ENCODE measurements at places on chromosomes 16 and 17.

- no peak for DNase-seq
Observed at GRCh38 chr17:1755827-1756262, 6.0 kb upstream of the SERPINF1 start.

GRCh38 chr16:82240111-82240510 lies 70.1 kb upstream of the MPHOSPH6 start:
- DNase-seq = no peak

GRCh38 chr16:1288813-1289476 lies 20.5 kb upstream of the UBE2I start:
- DNase-seq = no peak

DNA sequence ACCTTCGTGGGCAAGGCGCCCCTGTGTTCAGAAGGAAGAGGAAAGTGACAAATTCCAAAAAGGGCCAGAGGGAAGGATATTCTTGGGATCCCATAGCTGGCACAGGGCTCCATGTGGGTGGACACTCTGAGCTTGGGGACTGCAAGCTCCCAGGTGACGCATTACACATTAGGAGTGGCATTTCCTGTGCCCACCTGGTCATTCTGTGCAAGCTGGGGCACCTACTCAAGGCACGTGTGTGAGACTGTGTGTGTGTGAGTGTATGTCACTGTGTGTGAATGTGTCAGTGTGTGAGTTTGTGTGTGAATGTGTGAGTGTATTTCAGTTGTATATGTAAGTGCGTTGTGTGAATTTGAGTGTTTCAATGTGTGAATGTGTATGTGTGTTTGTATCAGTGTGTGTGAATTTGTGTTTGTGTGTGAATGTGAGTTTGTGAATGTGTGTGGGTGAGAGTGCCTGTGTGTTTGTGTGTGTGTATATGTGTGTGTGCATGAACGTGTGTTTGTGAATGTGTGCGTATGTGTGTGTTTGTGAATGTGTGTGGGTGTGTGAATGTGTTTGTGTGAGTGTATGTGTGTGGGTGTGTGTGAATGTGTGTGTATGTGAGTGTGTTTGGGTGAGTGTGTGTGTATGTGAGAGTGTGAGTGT lies 1.6 kb upstream of the CD300A start:
- DNase-seq = no peak

- DNase-seq = no peak
Observed at GRCh38 chr17:83194761-83195329, 115.4 kb downstream of the METRNL start.

DNA sequence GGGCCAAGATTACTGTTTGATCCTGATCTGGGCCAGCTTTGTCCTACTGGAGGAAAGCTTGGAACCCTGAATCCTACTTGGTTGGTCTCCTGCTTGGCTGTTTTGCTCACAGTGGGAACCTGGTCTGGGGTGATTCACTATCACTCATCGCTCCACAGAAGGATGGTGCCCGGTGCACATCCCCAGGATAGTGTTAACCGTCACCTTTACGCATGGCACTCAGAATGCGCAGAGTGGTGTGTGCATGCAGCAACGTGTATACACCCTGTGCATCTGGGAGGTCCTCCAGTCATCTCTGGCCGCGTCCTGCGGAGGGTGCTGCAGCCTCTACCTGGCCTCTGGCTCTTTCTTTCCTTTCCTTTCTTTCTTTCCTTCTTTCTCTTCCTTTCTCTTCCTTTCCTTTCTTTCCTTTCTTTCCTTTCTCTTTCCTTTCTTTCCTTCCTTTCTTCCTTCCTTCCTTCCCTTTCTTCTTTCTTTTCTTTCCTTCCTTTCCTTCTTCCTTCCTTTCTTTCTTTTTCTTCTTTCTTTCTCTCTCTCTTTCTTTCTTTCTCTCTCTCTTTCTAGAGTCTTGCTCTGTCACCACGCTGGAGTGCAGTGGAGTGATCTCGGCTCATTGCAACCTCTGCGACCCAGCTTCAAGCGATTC lies 13.1 kb downstream of the SOCS3 start:
- DNase-seq = no peak

DNA sequence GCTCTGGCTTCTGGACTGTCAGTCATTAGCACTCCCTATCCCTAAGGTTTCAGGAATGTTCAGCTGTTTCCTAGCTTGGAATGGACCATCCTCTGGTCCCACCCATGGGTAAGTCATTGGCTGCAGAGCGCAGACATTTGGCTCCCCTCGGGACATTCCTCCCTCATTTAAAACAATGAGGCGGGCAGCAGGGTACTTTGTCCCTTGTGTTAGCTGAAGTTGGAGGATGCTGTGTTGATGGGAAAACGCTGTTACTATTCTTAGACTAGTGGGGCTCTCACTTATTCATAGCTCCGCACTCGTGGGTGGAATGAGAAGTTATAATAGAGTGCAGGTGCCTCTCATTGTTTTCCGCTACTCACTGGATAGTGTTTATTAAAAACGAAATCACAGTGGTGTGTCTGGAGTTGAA lies 673.8 kb downstream of the WWOX start:
- DNase-seq = no peak

GRCh38 chr17:2304931-2305330 lies 1.2 kb downstream of the SRR start:
- DNase-seq = no peak

- DNase-seq = no peak
Observed at GRCh38 chr17:77314601-77315000, 173.8 kb downstream of the SEC14L1 start.

Measured in immature natural killer cell (primary cell).